ENCODE measurements at places on chromosomes 7 and 10.

GRCh38 chr10:122281018-122281626, 10.0 kb downstream of the BTBD16 start:
- ATAC-seq, result no peak

DNA sequence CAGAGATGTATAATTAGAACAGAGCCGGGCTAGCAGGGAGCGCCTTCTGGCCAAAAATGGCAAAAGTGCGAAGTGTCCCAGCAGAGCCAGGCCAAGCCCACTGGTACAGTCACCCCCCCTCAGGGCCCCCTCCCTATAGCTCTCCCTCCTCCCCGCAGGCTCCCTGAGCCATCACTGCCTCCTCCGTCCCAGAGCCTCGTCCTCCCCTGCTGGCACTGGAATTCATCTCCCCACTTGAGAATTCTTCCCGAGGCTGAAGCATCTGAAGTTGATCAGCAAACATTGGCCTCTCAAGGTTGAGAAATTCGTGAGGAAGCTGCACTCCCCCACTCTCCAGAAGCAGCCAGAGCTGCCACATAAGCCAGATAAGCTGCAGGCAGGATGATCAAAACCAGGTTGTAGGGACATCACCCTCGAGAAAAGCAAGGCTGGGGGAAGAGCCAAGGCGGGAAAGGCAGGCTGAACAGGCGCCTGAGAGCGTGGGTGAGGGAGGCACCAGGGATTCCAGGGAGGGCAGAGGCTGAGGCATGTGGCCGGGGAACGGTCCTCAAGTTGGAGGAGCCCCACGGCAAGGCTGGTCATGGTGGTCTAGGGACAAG, 23.4 kb downstream of the CAMK2G start:
- no peak for ATAC-seq

- no peak for ATAC-seq
Observed at GRCh38 chr10:44017483-44018145, 367.3 kb downstream of the CXCL12 start.

GRCh38 chr10:132808383-132809231, 22.7 kb upstream of the NKX6-2 start:
- no peak for ATAC-seq

GRCh38 chr10:78251016-78251385, 217.3 kb downstream of the RPS24 start:
- no peak for ATAC-seq

All from activated T-helper 17 cell treated with anti-CD3 and anti-CD28 coated beads, Interleukin-2, amount 50 U/mL, for 72 hours (primary cell).